Endothelial cell (in vitro differentiated cells): ENCODE measurements at places on chromosomes 6 and 20. TPM values are rescaled to one million over a fixed set of nuclear protein-coding genes. Genes with fewer than 3 reads are reported as not detected.
A peak's percentile ranks its signal among the peaks of the same experiment; 100 is the strongest.

Gene MMP24
- 9.1 TPM for total RNA-seq

GRCh38 chr20:59363101-59363500 lies 62.7 kb downstream of the EDN3 start:
- no peak overlapping the region for H3K27ac ChIP-seq
- no peaks in the 10 kb centered on the region for H3K36me3 ChIP-seq
- H3K4me3 ChIP-seq = no peak overlapping the region

- H3K36me3 ChIP-seq = no peaks in the 10 kb centered on the region
- no peak overlapping the region for H3K4me3 ChIP-seq
- H3K27ac ChIP-seq = no peak overlapping the region
- peaks cover 4% of the 10 kb centered on the region for H3K4me1 ChIP-seq
- DNase-seq = no peak
Measured at GRCh38 chr6:8343600-8343999, 91.7 kb downstream of the SLC35B3 start.

Gene COL21A1
- total RNA-seq = 1.2 TPM

GRCh38 chr6:491233-491632 lies 99.7 kb downstream of the IRF4 start:
- H3K36me3 ChIP-seq = peaks cover 25% of the 10 kb centered on the region
- no peak for DNase-seq
- H3K27ac ChIP-seq = no peak overlapping the region
- no peak overlapping the region for H3K4me3 ChIP-seq
- no peaks in the 10 kb centered on the region for H3K4me1 ChIP-seq

- H3K27me3 ChIP-seq = peaks cover 3% of the 10 kb centered on the region
- H3K4me3 ChIP-seq = no peak overlapping the region
- DNase-seq = no peak
- peak overlapping the region; percentile 50 for H3K27ac ChIP-seq
Measured at GRCh38 chr6:14957355-14958059, 288.4 kb upstream of the JARID2 start.
